ENCODE measurements at places on chromosomes 2 and 18.
A peak's percentile ranks its signal among the peaks of the same experiment; 100 is the strongest.

DNA sequence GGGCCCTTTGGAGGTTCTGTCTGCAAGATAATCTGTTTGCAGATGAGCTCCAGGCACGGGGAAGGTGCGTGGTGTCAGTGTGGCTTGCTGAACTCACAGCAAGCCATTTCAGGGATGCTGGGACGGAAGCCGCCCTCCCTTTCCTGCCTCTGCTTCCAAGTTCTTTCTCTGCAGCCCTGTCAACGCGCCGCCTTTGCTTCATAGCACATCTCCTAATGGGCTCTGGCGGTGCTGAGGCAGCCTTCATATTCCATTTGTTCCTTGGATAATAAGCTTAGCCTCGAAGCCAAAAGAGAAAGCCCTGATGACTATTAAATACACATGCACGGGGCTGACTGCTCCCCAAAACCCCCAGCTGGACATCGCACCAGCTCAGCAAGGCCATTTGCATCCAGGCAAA is 81.7 kb upstream of the TAF1B start:
- DNase-seq: no peak

DNA sequence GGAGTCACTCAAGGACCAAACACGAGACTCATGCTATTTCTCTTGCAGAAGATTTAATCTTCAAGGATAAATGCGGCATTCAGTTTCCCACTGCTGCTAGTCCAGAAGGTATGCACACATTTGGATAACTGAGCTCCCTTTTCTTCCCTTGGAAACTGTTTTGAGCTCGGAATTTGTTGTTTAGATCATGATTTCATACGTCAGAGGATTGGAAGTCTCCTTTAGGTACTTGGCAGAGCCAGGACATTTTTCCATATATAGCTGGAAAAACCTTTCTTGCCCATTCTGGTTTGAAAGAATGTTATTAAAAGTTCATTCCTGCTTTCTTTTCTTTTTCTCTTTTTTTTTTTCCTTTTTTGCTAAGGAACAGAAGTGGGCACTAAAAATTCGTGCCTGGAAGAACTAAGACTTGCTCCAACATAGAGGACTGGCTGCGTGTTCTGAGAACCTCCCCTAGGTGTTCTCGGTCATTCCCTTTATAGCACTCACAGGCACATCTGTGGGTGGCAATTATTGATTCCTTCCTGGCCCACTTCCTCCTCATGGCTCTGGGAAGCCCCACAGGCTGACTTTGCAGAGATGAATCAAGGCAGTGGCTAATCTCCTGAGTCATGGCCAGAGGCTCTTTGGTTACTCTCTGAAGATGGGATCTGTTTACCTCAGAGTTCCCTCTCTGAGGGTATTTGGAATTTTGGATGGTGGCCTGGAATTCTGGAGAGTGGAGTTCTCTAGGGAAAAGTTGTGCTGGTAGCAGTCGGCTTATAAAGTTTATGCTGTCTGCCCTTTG is 104.8 kb downstream of the PLCL1 start:
- no peak for DNase-seq

DNA sequence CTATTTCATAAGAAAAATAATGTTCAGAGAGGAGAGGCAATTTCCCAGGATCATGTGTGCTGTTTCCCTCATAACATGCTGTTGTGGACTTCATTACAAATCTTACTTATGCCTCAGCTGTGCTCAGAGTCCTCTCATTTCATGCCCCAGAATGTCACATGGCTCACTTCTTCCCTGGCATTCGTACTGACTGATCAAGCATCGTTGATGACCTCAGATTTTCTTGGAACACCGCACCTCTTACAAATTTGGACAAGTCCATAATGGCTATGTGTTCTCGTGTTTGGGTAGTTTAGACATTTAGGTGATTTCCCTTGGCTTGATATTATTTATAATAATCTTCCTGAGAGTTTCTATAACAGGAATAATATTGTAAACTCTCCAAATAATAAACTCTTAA is 32.9 kb downstream of the SERPINB7 start:
- DNase-seq: no peak

DNA sequence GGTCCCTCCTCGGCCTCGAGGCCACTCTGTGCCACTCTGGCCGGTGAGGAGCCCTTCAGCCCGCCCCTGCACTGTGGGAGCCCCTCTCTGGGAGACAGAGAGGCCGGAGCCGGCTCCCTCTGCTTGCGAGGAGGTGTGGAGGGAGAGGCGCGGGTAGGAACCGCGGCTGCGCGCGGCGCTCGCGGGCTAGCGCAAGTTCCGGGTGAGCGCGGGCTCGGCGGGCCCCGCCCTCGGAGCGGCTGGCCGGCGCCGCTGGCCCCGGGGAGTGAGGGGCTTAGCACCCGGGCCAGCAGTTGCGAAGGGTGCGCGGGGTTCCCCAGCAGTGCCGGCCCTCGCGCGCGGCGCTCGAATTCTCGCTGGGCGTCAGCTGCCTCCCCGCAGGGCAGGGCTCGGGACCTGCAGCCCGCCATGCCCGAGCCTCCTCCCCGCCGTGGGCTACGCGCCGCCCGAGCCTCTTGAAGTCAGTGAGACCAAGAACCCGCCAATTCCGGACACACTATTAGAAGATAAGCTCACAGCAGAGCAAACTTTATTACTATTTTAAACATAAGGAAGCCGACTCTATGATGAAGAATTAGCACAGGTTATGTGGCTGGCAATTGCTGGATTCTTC is 825.8 kb upstream of the FANCL start:
- DNase-seq: no peak

GRCh38 chr2:24723665-24724064 is 69.5 kb downstream of the PTRHD1 start:
- no peak for DNase-seq

DNA sequence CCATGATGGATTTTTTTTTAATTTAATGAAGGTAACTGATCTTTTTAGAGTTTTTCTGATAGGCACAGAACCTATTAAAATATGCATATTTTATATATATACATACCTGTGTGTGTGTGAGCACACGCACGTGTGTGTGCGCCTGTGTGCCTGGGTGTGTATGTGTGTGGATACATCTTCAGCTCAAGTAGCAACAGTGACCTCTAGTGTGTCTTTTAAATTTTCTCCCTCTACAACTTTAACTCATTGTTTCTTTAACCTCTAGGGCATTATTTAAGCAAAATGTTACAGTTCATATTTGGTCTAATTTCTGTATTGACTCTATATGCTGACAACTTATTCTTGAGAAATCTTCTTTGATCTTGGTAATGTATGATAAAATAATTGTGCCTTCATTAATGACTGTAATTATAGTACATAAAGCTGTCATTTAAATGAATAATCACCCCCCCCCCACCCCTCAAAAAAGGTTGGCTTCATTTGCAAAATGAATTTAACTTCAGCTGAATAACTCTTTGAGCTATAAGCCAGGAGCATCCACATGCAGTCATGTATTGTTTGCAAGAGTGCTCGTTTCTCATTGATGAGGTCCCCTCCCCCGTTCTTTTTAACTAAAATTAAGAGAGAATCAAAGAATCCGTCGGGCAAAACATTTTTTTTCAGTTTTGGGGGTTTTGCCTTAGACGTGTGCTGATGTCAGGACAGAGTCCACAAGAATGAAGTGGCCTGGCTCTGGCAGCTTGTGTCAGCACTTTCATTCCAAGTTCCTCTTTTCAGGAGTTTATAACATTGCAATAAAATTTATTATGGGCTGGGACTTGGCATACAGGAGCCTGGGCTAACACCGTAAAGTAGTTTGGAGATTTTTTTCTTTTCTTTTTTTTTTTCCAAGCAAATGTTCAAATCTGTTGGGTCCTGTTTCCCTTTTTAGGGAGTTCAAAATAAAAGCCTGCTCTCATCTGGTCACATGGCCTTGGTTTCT is 80.0 kb downstream of the ETAA1 start:
- DNase-seq: peak; percentile 21

DNA sequence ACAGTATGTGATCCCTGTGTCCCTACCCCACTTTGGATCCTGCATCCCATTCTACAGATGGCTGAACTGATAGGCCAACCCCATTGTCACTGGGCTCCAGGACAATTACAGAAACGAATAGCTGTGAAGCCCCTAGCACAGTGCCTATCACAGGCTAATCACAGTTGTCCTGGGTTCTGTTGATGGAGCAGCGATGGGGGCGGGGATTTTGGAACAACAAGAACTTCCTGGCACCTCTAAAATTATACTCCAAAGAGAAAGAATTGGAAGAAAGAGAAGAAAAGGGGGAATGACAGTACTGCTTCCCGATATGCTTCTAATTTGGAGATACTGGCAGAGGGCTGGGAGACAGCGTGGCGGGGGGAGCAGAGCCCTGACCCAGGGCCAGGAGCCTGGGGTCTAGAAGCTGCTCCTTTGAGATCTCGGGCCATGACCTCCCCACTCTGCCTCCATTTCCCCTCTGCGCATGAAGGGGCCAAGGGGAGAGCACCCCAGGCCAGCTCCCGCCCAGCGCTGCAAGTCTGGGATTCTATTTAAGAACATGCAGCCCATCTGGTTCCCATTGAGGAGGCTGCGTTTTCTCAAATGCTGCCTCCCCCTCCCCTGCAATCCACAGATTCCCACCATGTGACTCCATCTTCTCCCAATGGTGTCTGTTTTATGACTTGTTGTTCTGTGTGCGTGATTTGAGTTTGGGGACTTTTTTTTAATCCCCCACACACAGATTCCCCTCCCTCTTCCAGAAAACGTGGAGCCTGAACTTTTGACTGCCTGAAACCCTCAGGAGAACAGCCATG is 202.7 kb downstream of the CYP26B1 start:
- DNase-seq: no peak

GRCh38 chr2:221442128-221442527 is 130.0 kb downstream of the EPHA4 start:
- DNase-seq: no peak

DNA sequence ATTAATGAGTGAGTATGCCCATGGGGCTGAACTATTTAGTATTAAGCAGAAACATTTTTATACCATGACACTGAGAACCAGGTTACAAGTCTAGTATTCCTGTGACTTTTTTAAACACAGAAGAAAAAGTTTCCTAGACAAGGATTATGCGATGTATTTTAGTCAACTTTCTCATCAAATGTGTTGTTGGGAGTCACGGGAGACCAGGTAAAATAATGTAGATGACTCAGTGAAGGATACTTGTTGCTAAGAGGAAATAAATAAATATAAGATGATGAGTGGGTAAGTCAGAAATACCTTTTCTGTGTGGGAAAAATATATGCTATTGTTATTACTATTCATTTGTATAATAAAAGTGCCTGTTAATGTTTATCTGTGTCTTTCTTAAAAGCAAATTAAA is 23.4 kb downstream of the MBD5 start:
- DNase-seq: no peak

DNA sequence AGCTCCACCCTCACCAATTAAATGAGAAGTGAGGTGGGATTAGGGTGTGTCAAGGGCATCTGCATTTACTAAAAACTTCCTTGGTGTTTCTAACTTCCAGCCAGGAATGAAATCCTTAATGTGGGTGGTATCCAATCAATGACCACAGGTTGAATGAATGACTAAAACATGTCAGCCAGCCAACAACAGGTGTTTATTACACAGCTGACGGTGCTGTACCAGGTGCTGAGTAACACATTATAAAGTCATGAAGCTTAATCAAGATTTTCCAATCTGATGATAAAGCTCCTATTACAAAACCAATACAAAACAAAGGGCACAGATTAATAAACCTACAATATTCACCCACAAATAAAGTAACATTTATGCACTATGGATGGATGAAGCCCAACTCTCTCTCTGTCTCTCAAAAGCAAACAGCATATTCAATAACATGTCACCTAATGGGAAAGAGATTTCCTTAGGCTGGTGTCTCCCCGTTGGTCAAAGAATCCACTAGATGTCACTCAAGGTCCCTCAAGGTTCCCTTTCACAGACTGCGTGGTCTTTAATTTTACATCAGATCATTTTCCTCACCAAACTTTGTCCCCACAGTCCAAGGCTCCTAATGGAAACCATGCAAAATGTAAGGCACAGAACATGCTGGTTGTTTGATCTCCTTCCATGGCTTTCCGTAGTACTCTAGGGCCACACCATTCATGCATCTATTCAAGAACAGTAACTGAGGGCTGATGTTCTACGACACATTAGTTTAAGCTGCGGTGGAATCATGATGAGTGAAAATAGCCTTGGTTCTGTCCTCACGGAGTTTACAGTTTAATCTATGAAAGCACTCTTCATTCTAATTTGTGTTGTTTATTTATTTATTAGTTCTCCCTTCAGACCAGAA is 6.4 kb upstream of the PTPN4 start:
- DNase-seq: peak; percentile 40

GRCh38 chr2:29097569-29097968 is 17.6 kb upstream of the CLIP4 start:
- no peak for DNase-seq

DNA sequence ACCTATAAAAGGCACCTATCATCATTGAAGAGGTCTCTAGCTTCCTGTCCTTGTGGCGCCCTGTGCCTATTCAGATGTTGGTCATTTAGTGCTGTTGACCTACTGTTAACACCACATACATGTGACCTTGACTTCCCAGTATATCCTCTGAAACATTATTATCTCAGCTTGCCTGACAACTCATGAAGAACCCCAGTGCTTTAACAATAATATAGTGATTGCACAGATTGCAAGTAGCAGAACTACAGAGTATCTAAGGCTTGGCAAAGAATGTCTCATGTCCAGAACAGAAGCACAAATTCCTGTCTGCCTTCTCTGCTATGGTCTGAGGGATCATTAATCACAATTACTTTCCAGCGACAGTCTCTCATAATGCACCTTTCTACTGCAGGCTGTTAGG is 165.3 kb downstream of the LCLAT1 start:
- DNase-seq: no peak

DNA sequence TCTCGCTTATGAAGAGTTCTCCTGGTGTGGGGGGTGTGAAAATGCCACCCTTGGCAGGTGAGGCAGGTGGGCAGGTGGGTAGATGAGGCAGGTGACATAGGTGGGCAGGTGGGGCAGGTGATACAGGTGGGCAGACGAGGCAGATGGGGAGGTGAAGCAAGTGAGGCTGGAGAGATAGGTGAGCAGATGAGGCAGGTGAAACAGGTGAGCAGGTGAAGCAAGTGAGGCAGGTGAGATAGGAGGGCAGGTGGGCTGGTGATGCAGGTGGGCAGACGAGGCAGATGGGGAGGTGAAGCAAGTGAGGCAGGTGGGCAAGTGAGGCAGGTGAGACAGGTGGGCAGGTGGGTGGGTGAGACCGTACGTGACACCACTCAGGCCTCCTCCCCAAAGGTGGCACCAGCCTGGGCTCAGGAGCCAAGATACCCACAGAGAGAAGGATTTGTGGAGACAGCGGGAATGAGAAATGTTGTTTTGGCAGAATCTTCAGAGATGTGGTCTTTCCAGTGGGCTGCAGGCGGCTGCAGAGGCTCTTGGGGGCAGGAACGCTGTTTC is 232.3 kb upstream of the MYT1L start:
- no peak for DNase-seq

- DNase-seq: no peak
Measured at GRCh38 chr2:195706161-195706900, 49.3 kb downstream of the SLC39A10 start.

- no peak for DNase-seq
Measured at GRCh38 chr2:228848638-228849037, 422.4 kb downstream of the PID1 start.

- DNase-seq: no peak
Measured at GRCh38 chr2:225515033-225515432, 115.5 kb downstream of the NYAP2 start.

DNA sequence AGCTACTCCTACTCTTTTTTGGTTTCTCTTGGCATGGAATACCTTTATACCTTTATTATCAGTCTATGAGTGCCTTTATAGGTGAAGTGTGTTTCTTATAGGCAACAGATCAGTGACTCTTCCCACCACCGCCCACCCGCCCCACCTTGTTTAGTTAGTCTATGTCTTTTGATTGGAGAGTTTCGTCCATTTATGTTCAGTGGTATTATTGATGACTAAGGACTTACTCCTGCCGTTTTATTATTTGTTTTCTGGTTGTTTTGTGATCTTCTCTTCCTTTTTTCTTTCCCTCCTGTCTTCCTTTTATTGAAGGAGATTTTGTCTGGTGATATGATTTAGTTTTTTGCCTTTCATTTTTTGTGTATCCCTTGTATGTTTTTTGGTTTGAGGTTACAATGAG is 179.5 kb downstream of the GULP1 start:
- DNase-seq: no peak
